ENCODE measurements at places on chromosomes 13 and 19.
A peak's percentile ranks its signal among the peaks of the same experiment; 100 is the strongest.

GRCh38 chr19:48784527-48784926, 26.3 kb downstream of the BCAT2 start:
- no peak for ATAC-seq

GRCh38 chr13:29474991-29475390, 120.5 kb downstream of the SLC7A1 start:
- no peak for ATAC-seq

GRCh38 chr13:77699059-77699680, 1.7 kb downstream of the SLAIN1 start:
- no peak for ATAC-seq

- ATAC-seq: no peak
Measured at GRCh38 chr13:97521726-97522125, 87.8 kb downstream of the RAP2A start.

DNA sequence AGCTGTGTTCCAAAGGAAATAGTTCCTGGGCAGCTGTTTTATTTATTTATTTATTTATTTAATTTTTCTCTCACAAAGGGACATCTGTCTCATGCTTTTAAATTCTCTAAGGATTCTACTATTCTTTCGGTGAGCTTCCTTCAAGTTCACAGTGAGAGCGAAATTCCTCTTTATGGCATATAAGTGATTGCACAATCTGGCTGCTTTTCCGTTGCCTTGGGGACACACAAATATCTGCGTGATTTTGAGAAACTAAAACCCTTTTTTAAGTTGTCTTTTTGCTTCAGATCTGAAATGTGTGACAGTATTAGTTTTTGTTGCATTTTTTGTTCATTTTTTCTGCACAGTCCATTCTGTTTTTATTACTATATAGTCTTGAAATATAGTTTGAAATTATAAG, 19.2 kb downstream of the ZNF486 start:
- ATAC-seq: no peak

- ATAC-seq: no peak
Measured at GRCh38 chr19:57338877-57339276, 12.2 kb upstream of the ZNF304 start.

- no peak for ATAC-seq
Measured at GRCh38 chr13:27120811-27121210, 50.8 kb downstream of the USP12 start.

DNA sequence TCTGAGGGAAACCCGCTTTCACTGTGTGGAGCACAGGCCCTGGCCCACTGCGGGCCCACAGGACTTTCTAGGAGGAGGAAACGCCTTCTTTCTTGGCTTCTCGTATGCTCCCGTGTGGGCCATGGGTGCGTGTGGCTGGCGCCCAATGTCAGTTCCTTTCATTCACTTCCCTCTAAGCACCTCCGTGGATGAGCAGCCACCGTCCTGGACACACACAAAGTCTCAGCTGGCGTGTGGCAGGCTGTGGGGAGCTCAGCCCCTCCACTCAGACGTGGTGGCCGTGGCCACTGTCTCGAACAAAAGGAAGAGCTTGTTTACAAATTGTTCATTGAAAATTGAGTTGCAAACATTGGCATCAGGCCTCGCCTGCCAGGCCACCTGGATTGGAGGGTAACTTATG, 240.0 kb upstream of the SGCG start:
- no peak for ATAC-seq

DNA sequence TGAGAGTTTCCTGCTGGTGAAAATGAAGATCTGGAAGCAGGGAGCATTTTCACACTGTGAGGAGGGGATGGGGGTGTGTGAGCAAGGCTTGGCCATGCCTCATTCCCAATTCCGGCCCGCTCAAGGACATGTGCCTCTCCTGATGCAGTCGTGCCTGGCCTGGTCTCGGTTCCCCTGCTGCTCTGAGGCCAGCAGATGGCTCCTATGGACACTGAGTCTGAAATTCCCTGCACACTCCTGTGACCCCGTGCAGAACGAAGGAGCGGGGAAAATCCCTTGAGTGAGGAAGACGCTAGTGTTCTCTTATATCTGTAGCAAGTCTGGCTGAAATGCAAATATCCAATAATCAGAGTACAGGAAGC, 363 bp upstream of the ZNF763 start:
- peak; percentile 56 for ATAC-seq

- ATAC-seq: no peak
Measured at GRCh38 chr13:76214001-76214400, 577.9 kb downstream of the LMO7 start.

GRCh38 chr13:110758195-110758805, 44.8 kb downstream of the ING1 start:
- no peak for ATAC-seq

- ATAC-seq: no peak
Measured at GRCh38 chr19:7815325-7815724, 14.7 kb upstream of the EVI5L start.

GRCh38 chr13:51942189-51942588, 69.1 kb downstream of the ATP7B start:
- ATAC-seq: no peak

DNA sequence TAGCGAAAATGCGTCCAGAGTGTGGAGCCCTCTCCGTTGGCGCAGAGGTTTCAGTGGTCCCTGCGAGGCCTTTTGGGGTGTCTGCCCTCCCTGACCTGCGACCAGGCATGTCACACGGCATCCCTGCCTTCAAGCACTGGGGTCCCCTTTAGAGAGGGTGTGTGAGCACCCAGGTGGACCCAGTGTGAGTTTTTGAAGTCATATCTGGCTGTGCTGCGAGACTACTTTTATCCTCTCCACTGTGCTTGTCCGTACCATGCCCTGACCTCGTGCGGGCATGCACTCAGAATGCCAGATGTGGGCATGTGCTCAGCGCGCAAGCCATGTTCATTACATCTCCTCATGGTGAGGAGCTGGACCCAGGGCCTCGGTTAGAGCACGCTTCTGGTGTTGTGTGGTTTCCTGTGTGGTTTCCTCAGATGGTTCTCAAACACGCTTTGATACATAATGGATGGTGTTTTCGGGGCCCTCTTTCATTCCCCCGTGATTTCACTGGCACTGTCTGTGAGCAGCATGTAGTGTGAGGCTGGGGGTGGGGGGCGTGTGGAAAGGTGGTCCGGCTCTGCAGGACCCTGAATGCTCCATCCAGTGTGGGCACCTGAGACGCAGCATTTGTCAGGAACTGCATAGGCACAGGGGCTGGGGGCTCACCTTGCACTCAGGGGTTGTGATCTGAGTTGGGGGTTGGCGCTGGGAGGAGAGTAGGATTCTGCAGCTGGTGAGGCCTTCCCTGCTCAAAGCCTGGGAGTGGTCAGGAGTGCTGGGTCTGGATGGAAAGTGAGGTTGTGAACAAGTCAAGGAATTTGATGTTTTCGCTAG, 2.3 kb downstream of the TFDP1 start:
- ATAC-seq: no peak

- no peak for ATAC-seq
Measured at GRCh38 chr13:106329941-106330340, 205.5 kb downstream of the EFNB2 start.

- ATAC-seq: no peak
Measured at GRCh38 chr13:33691980-33692379, 126.0 kb upstream of the RFC3 start.

DNA sequence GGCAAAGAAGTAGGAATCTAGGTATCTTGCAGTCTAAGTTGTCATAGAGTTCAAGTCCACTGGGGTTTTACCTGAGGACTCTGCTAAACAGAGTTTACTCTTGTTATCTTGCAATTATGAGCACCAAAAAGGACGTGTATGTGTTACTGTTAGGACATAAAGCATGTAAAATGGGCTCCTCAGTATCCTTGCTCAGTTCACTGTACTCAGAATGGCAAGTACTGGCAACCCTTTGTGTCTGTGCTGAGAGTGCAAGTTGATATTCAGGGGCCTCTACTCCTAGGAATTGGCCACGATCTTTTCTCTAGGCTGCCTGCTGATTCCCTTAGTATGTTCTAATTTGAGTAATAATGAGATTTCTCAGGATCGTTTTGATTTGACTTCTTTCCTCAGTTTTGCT, 13.3 kb downstream of the TDRD3 start:
- ATAC-seq: no peak

DNA sequence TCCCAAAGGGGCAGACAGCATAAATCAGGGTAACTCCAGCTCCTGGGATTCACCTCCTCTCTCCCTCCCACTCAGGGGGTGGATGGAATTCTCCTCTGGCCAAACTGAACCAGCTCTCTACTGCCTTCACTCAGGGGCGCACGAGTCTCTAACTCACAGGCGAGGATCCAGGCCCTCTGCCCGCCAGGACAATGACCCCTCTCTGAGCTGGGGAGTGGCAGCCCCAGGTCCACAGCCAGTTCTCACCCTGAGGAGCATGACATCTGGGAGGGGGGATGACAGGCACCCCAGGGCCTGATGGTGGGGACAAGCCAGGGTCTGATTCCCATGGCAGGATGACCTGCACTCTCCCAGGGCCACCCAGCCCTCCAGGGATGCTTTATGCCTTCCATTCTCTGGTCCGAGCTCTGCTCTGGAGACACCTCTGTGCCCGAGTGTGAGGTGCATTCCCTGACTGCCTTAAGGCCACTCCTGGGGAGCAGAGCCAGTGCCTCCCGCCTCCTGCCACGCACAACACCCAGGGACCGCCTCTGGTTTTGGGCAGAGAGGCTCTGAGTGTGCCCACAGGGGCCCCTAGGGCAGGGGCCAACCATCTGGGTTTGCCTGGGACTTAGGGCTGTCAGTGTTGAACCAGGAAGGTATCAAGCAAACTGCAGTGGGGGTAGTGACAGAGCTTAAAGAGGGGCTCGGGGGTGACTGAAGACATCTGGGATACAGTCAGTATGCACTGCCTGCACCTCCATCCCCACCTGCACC, 66.2 kb downstream of the GNG7 start:
- ATAC-seq: no peak

GRCh38 chr13:111344471-111345191, 24.2 kb downstream of the TEX29 start:
- ATAC-seq: peak; percentile 95

DNA sequence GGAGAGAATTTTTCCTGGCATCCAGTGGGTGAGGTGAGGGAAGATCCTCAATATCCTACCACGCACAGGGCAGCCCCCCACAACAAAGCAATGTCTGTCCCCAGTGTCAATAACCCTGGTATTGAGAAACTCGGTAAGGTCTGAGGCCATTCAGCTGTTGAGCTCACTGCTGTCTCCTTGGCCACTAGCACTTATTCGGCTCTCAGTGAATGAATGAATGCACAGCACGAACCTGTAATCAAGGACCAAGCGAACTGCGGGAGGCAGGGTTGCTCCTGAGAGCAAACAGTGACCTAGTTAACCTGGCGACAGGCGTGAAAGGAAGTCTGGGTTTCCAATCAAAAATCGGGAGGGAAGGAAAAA, 640 bp downstream of the ZSCAN5A start:
- ATAC-seq: peak; percentile 5

- no peak for ATAC-seq
Measured at GRCh38 chr19:41933693-41934426, 5.6 kb upstream of the ERFL start.

DNA sequence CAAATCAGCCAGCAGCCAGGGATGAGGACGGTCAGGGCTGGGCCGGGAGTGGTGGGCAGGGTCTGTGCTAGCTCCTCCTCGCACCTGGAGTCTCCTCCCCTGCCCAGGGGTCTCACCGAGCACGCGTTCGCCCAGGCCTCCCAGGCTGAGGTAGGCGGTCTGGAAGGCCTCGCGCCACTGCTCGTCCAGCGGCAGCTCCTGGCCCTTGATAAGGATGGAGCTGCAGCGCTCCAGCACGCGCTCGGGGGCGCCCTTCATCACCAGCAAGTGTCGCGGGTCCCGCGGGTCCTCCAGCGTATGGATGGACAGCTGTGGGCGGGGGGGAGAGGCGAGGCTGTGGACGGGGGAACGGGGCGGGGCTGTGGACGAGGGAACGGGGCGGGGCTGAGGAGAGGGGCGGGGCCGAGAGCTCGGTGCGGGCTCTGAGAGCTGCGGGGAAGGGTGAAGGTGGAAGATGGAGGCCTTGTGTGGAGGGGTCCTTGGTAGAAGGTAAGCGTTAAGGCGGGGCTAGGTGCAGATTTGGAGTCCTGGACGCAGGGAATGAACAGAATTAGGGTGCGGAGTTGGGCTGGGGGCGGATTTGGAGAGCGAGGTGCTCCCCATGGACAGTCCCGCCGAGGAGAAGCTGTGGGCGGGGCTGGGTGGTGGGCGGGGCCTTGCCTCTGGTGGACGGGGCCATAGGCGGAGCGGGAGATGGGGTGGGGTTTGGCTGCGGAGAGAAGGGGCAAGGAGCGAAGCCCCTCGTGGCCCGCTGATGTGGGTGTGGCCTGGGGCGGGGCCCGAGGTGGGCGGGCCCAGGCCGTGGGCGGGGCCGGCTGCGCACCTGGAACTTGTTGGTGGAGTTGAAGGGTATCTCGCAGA, 5.7 kb downstream of the ATP4A start:
- ATAC-seq: peak; percentile 75

DNA sequence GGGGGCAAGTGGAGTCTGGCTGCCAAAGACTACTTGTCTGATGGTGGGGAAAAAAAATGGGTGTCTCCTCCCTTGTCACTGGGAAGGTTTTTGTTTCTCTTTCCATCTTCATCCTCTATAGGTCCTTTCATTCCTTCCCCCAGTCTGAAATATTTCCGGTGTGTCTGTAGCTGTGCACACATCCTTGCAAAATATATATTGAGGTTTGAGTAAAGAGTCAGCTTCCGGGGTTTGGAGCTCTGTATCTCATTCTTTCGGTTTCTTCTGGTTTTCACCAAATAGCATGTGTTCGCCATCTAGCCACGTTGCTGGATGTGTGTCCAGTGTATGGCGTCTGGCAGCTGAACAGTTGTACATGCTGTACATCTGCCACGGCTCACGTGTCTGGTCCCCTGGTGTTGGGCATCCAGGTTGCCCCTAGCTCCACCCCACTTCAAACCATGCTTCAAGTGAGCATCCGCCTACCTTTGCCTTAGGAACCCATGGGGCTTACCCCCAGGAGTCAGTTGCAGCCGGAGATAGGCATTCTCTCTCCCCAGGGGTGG, 142.2 kb downstream of the SIPA1L3 start:
- ATAC-seq: no peak

GRCh38 chr13:113851826-113852535, 11.9 kb downstream of the GAS6 start:
- no peak for ATAC-seq

DNA sequence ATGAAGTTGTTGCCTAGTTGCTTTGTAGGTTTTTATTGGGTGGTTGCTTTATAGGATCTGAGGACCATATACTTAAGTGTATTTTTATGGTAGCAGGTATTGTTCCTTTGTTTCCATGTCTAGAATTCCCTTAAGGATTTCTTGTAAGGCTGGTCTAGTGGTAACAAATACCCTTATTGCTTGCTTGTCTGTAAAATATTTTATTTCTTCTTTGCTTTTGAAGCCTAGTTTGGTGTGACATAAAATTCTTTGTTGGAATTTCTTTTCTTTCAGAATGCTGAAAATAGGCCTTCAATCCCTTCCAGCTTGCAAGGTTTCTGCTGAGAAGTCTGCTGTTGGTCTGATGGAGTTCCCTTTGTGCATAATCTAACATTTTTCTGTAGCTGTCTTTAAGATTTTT, 18.1 kb upstream of the ZSCAN5A start:
- ATAC-seq: no peak

DNA sequence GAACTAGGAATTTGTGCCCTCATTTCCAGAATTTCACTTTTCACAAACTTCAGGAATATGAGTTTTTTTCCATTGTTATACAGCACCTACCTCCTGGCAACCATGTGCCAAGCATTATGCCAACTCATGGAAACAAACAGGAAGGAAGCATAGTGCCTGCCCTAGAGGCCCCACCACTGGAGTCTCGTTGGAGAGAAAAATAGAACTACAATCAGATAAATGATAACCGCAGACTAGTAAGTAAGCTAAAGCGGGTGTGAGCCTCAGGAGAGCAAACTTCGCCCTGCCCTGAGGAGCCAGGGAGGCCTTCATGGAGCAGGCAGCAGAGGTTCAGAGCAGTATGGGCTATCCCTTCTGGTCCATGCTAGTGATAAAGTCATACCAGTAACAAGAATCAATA, 75.9 kb downstream of the FRY start:
- ATAC-seq: no peak

- ATAC-seq: no peak
Measured at GRCh38 chr13:41568143-41568971, 111.0 kb downstream of the RGCC start.

Measured in motor neuron (in vitro differentiated cells).